ENCODE measurements at places on chromosomes 13 and 19.
A peak's percentile ranks its signal among the peaks of the same experiment; 100 is the strongest.

DNA sequence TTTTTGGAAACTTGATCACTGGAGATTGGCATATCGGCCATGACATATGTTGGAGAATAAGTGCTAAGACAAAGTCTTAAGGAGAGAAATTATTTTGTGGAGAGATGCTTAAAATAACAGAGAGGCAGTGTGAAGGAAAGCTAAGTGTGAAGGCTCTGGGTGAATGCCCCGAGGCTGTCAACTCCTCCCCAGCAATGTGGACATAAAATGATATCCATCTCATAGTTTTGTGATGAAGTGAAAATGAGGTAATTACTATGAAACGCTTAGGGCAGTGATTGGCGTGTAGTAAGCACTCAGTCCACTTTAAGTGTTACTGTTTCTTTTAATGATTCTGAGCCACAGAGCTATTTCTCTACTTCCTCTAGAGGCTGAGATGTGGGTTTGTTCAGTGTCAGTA is 195.8 kb upstream of the KLF12 start:
- peak; percentile 14 for DNase-seq

DNA sequence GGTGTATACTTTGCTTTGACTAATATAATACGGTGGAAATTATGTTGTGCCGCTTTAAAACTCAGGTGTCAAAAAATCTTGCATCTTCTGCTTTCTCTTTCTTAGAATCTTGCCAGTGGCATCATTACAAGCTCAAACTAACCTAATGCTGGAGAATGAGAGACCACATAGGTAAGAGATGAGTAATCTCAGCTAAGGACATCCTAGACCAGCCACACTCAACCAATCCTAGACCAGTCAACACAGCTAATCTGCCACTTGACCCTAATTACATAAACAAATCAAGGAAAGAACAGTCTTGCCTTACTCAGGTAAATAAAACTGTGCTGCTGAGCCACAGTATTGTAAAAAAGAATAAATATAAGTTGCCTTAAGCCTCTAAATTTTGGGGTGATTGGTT is 1323.9 kb upstream of the SPRY2 start:
- no peak for DNase-seq

- peak; percentile 86 for DNase-seq
Measured at GRCh38 chr13:106536244-106537034, 977 bp upstream of the EFNB2 start.

DNA sequence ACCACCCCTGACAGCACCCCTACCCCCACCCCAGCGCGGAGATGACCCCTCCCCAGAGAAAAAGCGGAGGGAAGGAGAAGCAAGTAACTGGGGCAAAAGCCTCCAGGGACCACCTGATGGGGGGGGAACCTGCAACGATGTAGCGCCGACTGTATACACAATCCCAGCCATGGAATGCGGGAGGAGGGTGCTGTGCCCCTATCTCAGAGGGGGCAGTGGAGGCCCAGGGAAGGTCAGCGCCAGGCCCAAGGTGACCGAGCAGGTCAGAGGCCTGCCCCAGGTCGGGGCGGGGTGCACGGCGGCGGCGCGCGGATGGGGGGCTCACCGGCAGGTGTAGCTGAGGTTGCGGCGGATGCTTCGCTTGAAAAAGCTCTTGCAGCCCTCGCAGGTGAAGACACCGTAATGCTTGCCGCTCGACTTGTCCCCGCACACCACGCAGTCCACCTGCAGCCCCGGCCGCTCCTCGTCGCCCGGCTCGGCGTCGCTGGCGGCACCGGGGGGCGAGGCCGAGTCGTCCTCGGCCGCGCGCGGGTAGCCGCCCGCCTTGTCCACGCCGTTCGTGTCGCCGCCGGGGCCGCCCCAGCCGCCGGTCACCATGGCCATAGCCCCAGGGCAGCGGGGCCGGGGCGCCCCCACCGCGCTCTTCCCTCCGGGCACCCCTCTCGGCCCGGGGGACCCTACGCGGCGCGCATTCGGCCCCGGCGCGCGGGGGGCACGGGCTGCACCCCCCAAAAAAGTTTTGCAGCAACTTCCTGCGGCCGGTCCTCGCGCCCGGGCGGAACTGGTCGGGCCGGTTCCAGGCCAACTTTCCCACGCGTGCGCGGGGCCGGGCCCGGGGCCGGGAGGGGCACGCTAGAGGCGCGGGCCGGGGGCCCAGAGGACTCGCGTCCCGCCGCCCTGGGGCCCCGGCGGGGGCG is 843 bp downstream of the NR2F6 start:
- DNase-seq: no peak

GRCh38 chr19:46487802-46488445 is 7.7 kb downstream of the PNMA8B start:
- peak; percentile 72 for DNase-seq

DNA sequence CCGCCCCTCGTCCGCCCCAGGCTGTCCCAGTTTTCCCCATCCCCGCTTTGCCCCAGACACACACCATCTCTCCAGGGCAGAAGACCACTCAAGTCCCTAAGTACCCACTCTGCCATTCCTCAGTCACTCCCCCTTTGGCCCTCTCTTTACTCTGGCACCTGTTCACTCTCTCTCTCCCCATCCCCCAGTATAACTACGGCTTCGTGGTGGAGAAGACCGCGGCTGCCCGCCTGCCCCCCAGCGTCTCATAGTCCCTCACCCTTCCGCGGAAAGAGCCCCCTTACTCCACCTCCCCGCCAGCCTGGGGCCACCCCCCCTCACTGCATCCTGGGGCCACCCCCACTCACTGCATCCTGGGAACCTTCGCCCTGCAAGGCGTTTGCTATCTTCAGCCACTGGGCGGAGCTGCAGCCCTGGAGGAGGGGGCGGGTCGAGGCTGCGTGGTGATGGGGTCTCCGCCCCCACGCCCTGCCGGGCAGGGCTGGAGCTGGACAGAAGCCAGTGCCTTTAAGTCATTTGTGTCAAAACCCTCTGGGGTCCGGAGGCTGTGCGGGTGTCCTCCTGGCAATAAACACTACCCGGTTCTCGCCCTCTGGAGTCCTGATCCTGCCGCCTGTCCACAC is 5.0 kb downstream of the MVB12A start:
- peak; percentile 46 for DNase-seq

- DNase-seq: no peak
Measured at GRCh38 chr19:4268816-4269430, 10.1 kb upstream of the SHD start.

DNA sequence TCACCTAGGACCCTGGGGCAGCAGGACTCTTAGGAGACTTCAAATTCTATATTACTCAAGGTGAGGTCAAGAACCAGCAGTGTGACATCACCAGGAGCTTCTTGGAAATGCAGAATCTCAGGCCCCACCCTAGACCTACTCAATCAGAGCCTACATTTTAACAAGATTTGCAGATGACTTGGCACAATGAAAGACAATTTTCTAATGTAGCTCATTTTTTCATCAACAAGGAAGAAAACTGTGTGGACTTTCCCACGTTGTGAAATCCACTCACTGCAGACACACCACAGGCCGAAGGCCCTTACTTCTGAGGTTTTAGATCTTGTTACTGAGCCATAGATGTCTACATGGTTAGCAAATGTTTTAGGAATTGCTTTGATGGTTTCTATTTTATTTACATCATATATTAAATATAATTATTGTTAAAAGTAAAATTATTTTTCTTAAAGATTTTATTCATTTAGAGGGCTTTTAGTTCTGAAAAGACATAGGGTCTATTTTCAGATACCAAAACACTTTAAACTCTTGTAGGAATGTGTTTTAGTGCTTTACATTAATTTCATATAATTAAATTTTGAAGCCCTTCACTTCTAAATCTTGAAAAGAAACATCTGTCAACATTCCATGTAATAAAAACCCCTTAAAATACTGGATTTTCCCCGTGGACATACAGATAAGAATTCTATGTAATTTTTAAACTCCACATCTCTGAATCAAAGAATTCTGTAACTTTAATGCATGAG is 18.5 kb upstream of the STARD13 start:
- no peak for DNase-seq

DNA sequence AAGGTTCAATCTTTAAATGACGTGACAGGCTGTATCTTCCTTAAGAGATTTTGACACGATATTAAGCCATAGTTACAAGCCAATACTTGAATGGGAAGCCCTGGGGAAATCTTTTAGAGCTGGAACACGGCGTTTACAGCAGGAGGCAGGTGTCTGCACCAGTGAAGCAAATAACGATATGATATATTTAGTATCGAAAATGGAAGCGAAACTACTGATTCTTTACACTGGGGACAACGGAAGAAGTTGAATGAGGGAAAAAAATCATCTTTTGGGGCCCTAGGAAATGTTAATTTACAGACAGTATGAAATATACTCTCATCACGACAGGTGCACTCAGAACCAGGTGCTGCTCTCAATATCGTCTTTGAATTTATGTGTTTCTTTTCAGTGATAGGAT is 793.9 kb upstream of the PCDH20 start:
- DNase-seq: no peak

DNA sequence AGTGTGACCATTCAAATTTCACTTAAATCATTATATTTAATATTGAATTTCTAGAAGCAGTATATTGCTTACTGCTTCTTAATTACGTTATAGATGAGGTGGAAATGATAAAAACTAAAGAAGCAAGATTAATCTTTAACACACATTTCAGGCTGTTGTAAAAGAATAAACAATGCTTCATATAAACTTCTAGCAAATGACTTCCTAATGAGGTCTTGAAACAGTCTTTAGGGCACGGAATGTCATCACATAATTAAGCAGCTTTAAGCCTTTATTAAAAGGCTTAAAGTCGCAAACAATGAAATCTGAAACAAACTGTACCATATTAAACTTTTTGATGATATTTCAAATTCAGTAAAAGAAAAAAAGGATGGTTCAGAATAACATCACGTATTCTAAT is 1.9 kb downstream of the SLITRK6 start:
- no peak for DNase-seq

- no peak for DNase-seq
Measured at GRCh38 chr13:39016087-39016486, 21.8 kb downstream of the PROSER1 start.

DNA sequence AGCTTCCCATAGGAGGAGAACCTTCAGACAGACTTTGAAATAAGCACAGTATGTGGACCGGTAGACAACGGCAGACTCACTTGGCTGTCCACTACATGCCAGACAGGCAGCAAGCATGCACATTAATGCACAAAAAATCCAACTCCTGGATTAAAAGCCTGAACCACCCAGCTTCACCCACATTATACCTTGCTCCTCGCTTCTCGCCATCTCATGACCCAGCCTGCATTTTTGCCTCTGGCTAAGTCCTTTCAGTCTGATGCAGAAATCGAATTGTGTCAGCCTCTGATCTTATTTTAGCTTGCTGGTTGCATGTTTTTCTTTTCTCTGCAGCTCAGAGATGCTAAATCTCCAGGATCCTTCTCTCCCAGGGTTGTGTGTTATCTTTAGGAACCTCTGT is 358.7 kb downstream of the RFC3 start:
- no peak for DNase-seq

Measured in fibroblast of villous mesenchyme (primary cell).